ENCODE measurements at places on chromosomes 7 and 10.

- no peak for DNase-seq
Observed at GRCh38 chr7:30226614-30227268, 57.7 kb upstream of the ZNRF2 start.

- no peak for DNase-seq
Observed at GRCh38 chr10:97361537-97361901, 27.0 kb upstream of the FRAT2 start.

DNA sequence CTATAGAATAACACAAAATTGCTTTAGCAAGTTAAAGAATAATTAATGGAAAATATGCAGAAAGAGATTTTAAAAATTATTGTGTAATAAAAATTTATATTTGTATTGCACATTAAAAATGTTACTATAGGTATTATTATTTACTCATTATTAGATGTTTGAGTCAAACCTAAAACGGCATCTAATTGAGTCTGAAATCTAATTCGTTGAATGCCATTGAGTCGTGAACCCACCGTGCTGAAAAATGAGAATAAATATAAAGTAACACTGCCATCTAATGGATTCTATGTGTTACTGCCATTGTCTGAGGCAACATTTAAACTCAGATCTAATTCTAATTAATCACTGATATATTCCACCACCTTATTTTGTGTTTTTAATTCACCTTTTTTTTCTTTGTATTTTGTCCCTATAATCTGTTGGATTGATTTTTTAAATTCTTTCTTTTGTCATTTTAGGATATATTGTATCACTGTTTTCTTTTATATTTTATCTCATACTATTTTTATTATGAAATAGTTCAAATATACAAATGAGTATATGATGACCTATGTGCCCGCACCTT lies 62.2 kb downstream of the SAMD9 start:
- DNase-seq, result no peak

GRCh38 chr10:29609696-29610095 lies 25.1 kb downstream of the SVIL start:
- DNase-seq, result no peak

DNA sequence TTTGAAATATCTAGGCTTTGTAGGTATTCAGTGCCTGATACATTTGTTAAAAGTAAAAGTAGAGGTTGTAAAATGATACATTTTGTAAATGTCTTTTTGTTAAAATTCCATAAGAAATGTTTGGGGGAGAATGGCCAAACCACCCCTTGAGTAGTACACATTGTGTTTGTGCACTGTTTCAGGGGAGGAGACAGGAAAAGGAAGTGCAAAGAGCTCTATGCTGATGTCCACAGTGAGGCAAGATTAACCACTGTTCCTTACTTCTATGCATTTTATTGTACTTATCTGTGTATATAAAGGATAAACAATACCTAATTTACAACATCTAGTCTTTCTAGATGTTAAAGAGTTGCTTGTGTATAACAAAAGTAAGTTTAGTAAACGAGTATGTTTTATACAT lies 7.4 kb upstream of the CYCS start:
- DNase-seq, result no peak

- DNase-seq, result no peak
Observed at GRCh38 chr10:103710490-103710889, 144.9 kb downstream of the SH3PXD2A start.

DNA sequence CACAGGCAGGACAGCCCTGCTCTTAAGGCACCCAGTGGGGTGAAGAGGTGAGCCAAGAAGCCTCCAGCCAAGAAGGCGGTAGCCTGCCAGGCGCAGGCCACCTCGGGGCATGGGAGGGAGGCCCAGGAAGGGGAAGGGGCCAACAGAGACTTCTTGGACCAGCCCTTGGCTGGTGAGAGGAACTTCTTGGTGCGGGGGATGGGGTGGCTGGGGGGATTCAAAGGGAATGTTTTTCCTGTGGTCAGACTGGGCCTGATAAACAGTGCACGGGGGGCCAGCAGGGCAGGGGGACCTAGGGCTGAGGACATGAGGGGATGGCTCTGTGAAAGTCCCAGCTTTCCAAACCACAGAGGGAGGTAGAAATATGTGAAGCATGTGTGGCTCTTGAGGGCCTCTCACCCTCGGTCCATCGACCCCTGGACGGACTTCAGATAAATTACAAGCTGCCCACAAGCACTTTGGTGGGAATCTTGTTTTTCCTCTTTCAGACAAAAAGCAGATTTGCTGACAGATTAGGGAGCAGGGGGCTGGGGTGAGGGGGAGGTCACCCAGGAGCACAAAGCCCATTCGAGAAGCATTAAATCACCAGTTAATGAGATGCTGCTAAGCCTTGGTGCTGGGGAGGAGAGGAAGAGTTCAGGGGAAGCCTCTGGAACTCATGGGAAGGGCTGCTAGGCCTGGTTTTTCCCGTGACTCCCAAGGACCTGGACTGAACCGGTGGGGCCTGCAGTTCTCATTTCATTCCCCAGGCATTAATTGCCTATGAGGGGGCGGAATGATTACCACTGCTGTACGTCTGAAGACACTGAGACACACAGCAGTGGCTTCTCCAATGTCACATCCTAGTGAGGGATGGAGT lies 11.3 kb downstream of the CRYGN start:
- no peak for DNase-seq

DNA sequence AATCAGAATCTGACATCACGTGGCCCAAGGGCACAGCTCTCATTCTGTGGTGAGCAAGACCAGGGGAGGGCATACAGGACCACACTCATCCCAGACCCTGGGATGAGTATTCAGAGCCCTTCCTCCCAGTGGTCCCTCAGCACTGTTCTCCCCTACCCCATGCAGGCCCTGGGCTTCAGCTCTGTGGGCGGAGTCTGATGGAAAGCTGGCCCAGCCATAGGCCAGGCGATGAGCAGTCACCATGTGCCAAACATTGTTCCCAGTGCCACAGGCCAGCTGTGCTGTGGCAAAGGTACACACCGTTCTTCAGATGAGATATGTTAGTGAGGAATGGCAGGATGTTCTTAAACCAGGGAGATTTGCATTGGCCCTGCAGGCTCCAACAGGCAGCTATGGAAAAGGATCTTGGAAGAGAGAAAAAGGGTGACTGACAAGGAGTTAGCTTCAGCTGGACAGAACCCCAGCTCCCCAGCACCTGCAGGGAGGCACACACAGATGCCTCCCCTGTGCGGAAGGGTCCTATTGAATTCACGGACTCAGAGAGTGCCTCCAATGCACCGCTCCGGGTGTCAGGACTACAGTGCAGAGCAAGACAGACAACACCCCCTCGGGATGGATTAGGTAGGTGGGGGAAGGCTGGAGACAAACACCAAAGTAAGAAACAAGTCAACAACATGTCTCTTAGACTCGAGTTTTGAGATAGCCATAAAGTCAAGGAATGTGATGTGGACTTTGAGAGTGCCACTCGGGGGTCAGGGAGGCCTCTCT lies 596.0 kb upstream of the MGMT start:
- no peak for DNase-seq

DNA sequence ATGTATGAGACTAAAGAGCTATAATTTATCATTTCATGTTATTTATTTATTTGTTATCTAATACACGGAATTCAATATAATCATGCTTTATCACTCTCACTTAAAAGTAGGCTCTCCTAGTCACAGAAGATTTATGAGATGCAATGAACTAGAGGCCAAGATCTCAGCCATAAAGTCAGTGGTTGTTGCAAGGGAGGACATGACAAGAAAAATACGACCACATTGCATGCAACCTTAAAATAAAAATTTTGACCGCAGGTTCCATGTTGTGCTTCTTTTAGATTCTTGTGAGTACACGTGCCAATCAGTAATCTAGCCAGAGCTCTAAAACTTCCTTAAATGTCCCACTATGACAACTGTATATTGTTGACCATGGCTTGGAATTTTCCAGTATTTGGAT lies 75.9 kb upstream of the SP8 start:
- no peak for DNase-seq

- no peak for DNase-seq
Observed at GRCh38 chr10:15661574-15661973, 58.1 kb downstream of the ITGA8 start.

GRCh38 chr7:76282344-76283253 lies 19.9 kb upstream of the HSPB1 start:
- DNase-seq, result no peak

GRCh38 chr7:121932768-121933167 lies 59.8 kb downstream of the PTPRZ1 start:
- no peak for DNase-seq

DNA sequence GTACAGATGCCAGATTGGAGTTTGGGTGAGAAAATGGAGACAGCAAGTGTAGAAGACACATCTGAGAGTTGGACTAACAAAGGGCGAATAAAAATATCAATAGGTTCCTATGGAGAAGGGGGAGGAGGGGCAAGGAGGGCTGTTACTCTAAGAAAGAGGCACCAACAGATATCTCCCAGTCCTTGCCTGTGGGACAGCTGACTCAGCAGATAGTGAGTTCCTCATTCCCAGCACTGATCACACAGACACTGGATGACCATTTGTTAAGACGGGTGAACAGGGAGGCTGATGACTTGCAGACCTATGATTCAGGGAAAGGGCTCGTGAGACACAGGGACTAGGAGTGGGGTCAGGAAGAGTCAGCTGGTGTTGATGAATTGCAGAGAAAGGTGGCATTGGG lies 5.7 kb upstream of the PRR15 start:
- DNase-seq, result no peak

DNA sequence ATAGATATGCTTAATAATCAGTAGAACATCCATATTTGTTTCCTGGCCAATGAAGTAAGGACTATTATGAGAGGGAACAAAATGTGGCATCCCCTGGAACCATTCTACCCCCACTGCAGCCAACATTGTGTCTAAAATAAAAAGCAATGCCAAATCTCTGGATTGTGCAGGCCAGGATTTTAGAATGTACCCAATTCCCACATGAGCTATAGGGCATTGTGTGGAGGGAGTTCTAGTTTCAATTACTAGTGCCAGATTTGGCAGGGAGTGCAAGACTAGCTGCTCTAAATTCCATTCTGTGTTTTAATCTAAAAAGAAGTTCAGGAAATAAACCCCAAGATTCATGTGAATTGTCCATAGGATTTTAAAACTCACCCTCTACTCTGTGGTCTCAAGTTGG lies 112.3 kb downstream of the HGF start:
- DNase-seq, result no peak

DNA sequence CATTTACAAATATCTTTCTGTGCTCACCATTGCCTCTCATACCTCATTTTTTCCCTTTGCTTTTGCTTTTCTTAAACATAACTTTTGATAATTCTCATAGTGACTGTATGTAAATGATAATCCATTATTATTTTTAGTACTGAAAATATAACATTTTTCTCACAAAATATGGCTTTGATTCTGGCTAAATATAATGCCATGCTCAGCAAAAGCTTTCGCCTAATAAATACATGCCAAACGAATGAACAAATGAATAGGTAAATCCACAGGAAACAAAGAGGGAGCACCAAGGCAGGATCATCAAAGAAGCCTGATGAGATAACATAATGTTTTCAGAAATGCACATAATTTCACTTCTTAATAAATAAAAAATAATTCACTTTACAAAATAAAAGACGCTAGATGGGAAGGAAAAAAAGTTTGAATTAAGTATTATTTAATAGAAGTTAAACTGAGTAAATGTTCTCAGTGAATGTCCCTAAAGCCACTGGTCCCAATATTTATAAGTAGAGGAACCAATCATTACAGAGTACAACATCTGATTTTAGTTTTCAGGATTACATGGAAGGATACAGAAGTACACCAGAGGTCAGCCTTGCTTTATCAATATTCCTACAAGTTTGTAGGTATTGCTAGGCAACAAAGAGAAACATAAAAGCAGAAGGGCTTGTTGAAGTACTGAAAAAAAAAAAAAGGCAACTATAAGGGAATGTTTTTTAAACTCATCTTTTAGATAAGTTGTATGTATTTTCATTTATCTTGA lies 52.3 kb downstream of the RNLS start:
- no peak for DNase-seq

GRCh38 chr10:50511492-50512213 lies 112.1 kb downstream of the SGMS1 start:
- no peak for DNase-seq

GRCh38 chr10:19169041-19169440 lies 120.4 kb downstream of the MALRD1 start:
- DNase-seq, result no peak

GRCh38 chr7:81473236-81473635 lies 296.6 kb downstream of the HGF start:
- DNase-seq, result no peak

DNA sequence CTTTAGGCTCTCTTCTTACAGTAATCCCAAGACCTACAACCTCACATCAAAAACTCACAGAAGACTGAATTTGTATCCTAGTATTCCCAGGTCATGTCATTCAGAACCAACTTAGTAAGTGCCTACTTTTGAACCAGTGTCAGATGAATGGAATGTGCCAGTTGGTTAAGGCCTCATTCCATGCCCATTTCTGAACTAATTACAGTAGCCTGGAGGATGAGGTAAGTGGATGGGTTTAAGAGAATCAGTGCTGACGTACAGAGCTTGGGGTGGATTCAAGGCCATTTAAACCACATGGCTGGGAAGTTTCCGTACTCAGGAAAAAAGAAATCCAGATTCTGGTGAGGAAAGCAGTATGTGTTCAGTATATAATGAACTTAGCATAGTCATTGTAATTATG lies 21.9 kb upstream of the FOXP2 start:
- no peak for DNase-seq

GRCh38 chr10:22022257-22023032 lies 18.9 kb upstream of the DNAJC1 start:
- no peak for DNase-seq

DNA sequence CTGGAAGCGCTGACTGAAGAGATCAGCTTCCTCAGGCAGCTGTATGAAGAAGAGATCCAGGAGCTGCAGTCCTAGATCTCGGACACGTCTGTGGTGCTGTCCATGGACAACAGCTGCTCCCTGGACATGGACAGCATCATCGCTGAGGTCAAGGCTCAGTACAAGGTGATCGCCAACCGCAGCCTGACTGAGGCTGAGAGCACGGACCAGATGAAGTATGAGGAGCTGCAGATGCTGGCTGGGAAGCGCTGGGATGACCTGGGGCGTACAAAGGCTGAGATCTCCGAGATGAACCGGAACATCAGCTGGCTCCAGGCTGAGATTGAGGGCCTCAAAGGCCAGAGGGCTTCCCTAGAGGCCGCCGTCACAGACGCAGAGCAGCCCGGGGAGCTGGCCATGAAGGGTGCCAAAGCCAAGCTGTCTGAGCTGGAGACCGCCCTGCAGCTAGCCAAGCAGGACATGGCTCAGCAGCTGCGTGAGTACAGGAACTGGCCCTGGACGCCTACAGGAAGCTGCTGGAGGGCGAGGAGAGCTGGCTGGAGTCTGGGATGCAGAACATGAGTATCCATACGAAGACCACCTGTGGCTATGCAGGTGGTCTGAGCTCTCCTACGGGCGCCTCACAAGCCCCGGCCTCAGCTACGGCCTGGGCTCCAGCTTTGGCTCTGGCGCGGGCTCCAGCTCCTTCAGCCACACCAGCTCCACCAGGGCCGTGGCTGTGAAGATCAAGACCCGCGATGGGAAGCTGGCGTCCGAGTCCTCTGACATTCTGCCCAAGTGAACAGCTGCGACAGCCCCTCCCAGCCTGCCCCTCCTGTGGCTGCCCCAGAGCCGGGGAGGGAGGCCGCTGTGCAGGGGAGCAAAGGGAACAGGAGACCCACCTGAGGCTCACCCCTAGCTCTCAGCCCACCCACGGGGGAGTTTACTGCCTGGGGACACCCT lies 24.9 kb upstream of the AMPH start:
- no peak for DNase-seq

All from caudate nucleus (tissue), 63 donors.